ENCODE measurements at places on chromosomes 16 and 17.

DNA sequence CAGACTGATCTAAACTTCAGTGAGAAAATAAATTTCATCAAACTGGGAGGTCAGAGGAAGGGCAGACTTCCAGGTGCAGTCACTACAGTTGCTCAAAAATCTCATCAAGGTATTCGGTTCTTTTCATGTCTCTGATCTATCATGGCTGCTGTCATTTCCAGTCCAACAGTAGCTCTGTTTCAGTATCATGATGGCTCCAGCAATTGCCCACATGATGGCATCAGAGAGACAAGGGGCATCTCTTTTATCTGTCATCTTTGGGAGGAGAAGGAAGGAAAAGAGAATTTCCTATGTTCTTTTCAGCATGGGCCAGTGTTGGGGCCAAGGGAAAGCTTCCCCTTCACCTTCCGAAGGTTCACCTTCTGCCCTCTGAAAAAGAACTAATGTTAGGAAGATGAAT lies 504.9 kb upstream of the HSBP1 start:
- DNase-seq = no peak

DNA sequence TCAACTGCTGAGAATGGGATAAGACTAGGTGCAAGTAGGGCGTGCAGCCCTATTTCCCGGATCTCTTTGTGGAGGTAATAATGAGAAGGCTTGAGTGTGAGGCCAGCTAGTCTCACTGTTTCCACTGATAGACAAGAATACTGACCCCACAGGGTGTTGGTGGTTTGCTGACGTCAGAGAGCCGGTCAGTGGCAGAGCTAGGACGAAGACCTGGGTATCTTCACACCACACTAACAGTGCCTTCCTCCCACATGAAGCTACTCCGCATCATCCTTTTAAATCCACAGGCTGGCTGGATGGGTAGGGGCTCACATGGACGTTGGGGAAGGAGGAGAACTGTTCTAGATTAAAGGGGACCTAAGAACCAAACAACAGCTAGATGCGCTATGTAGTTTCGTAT lies 68.0 kb downstream of the ZFHX3 start:
- no peak for DNase-seq

DNA sequence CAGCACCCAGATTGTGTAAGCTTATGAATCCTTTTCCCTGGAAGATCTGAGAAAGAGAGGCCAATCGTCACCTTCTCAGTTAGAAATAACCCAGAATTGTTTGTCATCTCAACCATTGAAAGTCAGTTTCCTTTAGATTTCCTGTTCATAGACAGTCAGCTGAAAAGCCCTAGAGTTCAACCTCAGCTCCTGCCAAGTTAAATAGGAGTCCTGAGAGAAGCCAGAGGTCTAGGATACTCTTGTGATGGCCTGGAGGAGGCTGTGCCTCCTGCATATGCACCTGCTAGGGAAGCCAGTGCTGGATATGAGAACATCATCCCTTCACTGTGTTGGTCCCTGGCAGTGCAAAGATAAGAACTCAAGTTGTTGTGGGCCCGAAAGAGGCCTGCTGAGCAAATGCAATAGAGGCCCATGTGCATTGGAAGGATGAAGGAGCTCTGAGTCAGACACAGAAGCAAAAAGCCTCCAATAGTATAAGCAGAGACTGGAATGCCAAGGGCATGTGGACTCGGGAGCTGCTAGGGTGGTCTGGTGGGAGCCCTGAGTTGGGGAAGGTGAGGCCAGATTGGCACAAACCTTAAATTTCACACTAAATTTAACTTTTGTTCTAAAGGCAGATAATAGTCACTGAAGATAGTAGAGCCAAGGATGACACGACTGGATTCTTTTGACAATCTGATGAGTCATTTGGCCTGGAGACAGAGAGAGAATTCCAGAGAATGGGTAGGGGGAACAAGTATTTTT lies 520.9 kb upstream of the CDH5 start:
- no peak for DNase-seq

- no peak for DNase-seq
Observed at GRCh38 chr17:57294101-57294500, 37.8 kb downstream of the MSI2 start.

DNA sequence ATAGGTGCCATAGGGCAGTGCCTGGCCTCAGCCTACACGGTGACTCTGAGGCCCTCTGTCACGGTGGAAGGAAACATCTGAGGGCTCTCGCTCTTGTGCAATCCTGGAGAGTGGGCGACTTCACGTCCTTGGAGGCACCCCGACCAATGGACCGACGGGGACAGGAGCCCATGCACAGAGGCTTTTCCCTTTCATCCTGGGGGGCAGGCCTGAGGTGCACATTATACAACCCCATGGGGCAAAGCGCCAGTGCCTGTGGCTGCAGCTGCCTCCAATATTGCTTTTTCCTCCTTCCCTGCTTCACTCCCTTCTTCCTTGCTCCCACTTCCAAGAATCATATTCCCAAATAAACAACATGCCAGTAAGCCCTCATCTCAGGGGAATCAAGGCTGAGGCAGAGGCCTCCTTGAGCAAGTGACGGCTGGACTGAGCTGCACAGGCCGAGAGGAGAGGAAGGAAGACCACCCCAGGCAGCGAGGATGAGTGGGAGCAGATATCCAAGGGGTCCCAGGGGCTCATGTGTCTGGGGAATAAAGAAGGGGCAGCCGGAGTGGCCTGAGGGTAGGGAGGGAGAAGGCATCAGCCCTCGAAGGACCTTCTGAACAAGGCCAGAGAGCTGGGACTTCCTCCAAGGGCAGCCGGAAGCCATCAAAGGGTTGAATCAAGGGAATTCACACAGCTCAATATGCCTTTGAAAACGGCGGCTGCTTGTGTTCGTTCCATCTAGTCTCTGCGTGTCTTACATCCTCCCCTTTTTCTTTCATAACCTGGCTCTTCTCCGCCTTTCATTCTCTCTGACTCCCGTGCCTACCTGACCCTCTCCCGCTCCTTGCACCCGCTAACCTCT lies 42.6 kb upstream of the RPL38 start:
- DNase-seq = no peak

DNA sequence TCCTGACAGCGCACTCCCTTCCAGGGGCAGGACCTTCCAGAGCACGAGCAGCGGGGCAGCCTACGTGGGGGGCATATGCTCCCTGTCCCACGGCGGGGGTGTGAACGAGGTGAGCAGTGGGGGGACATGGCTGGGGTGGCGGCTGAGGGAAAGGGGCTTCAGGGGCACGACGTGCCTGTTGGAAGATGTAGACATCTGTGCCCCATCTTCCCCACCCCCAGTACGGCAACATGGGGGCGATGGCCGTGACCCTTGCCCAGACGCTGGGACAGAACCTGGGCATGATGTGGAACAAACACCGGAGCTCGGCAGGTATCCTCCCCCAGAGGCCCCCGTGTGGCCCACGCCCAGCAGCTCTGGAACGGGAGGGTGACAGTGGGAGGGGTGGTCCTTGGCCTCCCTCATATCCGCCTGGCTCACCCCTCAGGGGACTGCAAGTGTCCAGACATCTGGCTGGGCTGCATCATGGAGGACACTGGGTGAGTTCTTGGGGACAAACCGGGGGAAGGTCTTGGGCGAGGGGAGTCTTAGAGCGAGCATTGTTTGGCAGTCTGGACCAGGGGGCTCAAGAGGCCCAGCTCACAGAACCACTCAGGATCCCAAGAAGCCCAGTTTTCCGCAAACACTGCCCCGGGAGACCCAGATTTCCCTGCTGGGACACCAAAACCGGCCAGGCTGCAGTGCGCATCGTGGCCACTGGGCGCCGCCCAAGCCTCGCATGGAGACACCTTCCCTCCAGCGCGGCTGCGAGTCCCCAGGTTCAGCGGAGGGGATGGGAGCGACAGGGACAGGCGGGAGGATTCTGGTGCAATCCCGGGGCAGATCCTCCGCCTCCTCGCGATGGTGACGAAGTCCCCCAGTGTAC lies 15.7 kb downstream of the ADAM11 start:
- peak; percentile 57 for DNase-seq

GRCh38 chr16:46947900-46948547 lies 25.4 kb downstream of the DNAJA2 start:
- peak; percentile 29 for DNase-seq
